ENCODE measurements at places on chromosomes 16 and 17.

DNA sequence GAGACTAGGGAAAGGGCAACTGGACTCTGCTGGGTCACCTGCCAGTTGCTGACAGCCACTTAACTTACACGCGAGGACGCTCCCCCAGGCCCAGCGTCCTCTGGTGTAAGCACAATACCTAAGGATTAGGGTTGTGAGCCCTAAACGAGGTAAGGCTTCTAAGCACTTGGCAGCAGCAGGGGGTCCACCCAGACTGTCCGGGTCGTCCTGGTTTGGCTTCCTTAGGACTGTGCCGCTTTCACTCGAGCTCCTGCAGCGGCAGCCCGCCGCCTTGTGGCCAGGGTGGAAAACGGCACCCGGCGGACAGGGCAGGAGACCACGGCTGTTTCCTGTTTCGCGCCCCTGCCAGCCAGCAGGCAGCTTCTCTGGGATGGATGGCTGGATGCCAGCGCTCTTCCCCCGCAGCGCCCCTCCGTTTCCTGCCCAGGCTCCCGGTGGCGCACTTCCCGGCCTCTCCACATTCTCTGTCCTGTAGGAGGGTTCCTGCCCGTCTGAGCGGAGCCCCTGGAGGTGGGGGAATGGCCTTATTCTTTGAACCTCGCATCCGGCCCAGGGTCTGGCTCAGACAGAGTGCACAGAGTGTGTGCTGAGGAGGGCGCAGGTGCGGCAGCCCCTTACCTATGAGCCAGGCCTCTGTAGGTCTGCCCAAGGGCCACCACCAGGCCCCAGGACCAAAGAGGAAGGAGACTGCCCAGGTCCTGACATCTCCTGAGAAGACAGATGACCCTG is 47.0 kb upstream of the AMZ2 start:
- DNase-seq = peak; percentile 52

DNA sequence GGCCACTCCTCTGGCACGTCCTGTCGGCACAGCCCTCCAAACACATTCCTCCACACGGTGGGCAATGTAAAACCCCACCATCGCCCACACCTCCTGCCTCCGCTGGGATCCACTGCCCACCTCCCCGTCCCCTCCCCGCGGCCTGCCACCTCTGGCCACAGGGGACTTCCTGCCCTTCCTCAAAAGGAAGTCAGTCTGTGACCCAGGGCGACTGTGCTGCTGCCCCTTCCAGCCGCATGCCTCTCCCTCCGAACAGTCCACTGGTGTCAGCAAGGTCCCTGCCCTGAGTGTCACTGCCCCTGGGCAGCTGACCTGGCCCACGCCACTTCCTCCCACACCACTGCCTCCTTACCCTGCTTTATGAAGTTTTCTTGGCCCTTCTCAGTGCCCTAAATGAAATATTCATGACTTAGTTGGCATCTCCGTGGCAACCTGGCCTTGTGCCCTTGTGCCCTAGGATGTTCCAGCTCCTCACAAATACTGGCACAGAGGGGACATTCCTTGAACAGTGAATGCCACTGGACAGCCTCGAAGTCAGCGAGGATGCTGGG is 2.0 kb downstream of the PLD6 start:
- DNase-seq = no peak

DNA sequence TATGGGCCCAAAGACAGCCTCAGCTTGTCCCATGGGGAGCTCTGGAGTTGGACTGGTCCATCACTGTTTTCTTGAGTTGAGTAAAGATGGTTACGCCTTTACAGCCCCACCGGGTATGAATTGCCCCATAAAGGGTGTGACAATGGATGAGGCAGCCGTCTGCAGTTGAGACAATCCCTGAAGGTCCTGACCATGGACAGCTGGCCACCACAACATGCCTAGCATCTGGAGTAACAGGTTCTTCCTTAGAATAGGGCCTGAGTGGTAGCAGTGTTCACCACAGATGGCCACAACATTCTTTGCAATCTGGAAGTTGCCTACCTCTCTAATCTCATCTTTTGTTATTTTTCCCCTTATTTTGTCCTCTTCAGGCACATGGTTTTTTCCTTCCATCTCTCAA is 51.5 kb upstream of the HS3ST2 start:
- DNase-seq = no peak

GRCh38 chr17:59435238-59435637 is 103.8 kb downstream of the YPEL2 start:
- DNase-seq = peak; percentile 55

DNA sequence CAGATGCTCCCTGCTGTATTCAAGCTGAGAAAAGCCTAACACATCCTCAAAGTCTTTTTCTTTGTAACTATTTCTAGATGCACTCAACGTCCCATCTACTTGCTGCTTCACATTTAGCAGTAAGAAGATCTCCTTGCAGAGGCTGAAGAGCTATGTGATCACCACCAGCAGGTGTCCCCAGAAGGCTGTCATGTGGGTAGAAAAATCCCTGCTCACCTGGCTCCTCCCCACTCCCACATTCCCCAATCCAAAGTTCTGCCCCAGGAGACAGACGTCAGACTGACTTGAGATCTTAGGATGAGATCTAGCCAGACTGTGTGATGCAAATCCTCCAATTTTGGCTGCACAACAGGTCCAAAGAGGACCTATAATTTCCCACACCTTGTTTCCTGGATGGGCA is 1.1 kb downstream of the CCL13 start:
- no peak for DNase-seq

- no peak for DNase-seq
Observed at GRCh38 chr16:8892101-8892575, 10.0 kb downstream of the LITAFD start.

DNA sequence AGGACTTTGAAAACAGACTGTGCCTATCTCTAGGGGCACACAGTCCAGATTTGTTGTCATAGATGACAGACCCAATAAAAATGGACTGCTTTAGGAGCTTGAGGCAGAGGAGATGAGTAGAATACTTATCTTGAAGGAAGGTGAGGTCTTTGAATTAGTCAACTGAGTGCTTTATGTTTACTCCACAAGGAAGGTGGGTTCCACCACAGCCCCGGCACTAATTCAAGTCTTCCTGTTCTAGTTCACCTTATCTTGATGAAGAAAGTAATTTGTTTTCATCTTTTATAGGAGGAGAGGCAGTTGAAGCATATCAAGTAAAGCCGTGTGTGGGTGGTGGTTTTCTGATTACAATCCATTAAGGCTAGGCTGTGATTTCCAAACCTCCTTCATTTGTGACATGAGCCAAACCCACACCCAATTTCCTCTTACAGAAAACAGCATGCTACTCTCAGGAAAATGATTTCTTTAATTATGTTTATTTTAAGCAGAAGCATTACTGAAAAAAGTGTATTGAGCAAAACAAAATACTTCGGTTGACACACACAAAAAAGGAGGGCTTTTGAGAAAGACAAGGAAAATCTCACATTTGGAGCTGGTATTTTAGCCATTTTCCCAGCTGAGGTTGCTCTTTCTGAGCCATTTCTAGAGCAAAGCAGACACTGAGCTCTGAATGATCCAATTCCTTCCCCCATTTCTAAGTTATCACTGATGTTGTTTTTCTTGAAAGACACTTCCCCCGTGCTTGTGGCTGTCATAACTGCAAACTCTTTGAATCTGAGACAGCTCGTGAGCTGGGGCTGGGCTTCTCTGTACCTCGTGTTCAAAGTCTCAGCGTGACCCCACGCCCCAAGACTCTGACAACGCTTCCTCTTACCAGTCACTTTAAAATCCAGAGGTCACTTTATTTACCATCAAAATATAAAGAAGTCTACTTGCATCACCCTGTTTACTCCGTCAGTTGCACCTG is 35.4 kb downstream of the CDRT15 start:
- no peak for DNase-seq

DNA sequence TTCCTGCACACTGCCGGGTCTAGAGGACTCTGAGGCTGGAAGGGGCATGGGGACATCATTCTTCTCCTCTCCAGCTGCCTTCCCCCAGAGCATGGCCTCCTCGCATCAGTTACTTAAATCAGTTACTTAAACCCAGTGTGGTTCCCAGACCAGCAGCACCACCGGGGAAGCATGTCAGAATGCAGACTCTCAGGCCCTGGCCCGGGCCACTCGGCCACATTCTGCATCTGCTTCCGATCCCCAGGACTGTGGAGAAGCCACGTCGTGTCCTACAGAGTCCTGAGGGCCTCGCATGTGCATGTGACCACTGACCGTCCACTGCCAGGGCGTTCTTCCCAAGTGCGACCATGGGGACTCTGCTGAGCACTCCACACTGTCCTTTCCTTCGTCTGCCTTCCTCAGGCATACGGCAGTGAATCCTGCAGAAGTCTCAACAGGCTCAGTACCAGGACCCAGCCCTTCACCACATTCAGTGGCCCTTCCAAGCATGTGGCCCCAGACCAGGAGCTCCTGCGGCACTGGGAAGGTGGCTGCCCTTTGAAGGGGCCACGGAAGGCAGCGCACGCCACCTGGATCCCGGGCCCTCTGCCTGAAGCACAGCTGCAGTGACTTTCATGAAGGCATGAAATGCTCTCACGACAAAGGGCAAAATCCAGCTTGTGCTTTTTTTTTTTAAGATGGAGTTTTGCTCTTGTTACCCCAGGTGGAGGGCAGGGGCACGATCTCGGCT is 46.9 kb upstream of the RASD1 start:
- DNase-seq = no peak

- no peak for DNase-seq
Observed at GRCh38 chr16:56576585-56577299, 11.9 kb downstream of the MT4 start.

DNA sequence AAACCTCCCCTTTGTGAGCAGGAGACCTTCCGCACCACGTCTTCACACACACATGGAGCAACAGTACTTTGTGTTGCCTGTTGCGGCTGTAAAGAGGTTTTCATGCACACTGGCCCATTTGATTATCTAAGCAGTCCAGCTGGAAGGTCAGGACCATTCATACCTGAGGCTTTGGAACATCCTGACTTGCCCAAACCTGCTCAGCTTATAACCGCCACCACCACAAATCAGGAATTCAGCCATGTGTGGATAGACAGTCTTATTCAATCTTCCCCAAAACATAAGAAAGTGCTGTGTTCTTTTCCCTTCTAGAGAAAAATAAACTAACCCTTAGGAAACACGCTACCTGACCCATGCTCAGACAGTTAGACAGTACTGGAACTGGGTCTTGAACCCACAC is 81.6 kb upstream of the XYLT1 start:
- DNase-seq = no peak

DNA sequence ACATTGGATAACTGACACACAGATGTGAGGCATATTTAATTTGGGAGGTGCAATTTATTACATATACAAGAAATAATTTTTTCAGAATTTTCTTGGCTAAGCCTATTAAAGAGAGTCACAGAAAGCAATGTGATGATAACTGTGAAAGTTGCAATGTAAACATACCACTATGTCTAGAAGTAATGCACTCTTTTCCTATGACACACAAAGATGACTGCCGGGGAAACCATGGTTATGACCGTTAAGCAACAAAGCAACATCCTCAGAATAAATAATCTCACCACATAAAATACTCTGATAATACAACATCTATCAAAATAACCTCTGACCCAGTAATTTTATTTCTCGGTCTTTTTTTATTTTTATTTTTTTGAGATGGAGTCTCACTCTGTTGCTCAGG is 10.5 kb upstream of the QRICH2 start:
- no peak for DNase-seq

DNA sequence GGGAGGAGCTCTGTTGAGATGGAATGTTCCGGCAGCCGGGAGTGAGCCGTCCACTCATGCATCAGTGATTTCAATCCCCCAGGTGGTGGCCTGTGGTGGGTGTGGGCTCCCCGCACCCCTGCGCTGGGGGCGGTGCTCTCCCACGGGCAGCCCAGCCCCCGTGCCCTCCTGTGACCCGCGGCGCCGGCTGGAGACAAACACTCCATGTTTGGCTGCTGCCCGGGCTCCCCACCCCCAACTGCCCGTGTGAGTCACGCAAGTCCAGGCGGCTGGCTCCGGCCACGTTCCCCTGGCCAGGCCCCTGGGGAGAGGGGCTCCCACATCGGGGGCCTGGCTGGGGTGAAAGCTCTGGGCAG is 29.4 kb downstream of the CACNA1H start:
- no peak for DNase-seq

- no peak for DNase-seq
Observed at GRCh38 chr17:48575066-48575582, 3.0 kb downstream of the HOXB4 start.

DNA sequence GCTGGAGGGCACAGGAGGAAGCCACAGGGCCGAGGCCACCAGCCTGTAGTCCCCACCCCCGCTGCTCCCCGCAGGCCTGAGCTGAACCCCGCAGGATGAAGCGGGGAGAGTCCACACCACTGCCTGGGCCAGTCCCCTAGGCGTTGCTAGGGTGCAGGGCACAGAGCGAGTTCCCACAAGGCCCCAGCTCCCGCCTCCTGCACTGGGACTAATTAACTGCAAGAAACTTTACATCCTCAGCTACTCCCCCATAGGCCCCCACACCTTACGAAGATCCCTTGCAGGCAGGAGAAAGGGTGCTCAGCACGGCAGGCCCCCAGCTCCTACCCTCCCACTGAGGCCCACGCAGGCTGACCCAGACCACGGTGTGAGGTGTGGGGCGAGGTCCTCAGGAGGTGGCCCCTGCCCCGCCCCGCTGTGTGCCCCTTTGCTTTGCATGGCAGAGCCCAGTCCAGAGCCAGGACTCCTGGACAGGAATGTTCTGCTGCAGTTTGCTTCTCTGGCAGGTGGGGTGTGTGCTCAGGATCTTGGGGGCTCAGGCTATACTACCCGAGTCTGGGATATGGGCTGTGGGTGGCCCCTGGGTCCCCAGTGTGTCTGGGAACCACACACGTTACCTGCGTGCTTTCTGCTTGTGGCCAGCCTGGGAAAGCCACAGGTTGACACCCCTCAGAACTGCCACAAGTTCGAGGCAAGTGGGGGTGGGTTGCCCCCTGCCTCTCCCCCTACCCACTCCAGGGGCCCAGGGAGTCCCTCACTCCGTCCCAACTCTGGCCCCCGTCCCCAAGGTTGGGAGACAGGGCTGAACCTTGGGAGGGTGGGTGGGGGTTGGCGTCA is 1.2 kb downstream of the GNG13 start:
- DNase-seq = no peak

GRCh38 chr17:4891411-4892410 is 7.6 kb upstream of the C17orf107 start:
- no peak for DNase-seq
